Activated CD8-positive, alpha-beta memory T cell treated with anti-CD3 and anti-CD28 coated beads for 24 hours (primary cell): ENCODE measurements at places on chromosomes 7 and 10.

- DNase-seq = no peak
These were observed 364.1 kb downstream of the GATA3 start for GRCh38 chr10:8418631-8419030.

DNA sequence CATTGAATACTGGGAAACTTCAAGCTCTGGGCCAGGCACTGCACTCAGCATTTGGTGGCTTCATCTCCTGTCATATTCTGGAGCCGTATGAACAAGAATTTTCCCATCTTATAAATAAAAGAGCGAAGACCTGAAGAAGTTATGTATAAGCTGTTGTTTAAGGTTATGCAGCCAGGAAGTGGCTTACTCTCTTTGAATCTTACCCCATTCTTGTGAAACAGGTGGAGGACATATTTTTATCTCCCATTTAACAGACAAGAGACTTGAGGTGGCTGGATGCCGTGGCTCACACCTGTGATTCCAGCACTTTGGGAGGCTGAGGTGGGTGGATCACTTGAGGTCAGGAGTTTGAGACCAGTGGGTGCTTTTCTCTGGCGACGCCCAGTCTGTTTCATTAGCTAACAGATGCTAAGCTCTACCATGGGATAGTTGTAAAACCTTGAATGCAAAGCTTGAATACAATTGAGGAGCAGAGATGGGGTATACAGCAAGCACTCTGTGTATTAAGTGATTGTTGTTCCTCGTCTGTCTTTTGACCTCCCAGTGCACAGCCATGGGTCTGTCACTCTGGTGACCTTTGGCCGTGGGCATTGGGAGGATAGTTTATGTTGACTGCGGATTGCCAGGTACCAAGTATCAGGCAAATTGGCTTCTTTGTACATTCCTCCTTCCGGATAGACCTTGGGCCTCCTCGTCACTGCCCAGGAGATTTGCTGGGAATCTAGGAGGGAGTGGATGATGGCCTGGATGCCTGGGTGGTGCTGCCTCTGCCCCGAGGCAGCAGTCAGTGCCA, 85.8 kb downstream of the GRK5 start:
- DNase-seq = no peak

GRCh38 chr7:6057316-6058129, 26.3 kb downstream of the ANKRD61 start:
- DNase-seq = no peak

GRCh38 chr7:23230641-23231101, 15.9 kb upstream of the GPNMB start:
- no peak for DNase-seq

- DNase-seq = peak; percentile 71
These were observed 238.4 kb downstream of the DIP2C start for GRCh38 chr10:451021-451471.
